ENCODE measurements at places on chromosomes 7 and 10.

GRCh38 chr7:100247152-100247757 lies 27.5 kb downstream of the PVRIG start:
- no peak for DNase-seq

DNA sequence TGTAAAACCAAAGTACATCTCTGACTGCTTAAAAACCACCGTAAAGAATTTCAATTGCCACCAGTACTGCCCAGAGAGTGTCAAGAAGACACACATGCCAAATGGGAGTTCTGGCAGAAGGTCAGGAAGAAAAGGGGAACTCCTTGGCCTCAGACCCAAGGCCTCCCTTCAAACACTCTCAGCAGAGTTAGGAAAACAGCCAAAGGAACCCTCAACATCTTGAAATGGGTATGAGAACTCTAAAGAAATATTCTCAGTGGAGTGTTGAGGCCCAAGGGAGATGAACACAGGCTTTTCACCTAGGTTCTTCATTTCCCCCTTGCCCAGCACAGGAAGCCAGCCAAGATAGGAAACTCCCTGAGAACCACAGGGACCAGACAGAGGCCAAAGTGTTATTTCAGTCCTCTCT lies 96.1 kb upstream of the ASAH2 start:
- no peak for DNase-seq

GRCh38 chr7:142280263-142280662 lies 22.4 kb upstream of the PRSS58 start:
- no peak for DNase-seq

- DNase-seq = no peak
Observed at GRCh38 chr7:90570373-90570959, 25.7 kb upstream of the CDK14 start.

GRCh38 chr10:106107706-106108105 lies 1056.8 kb downstream of the SORCS1 start:
- no peak for DNase-seq

DNA sequence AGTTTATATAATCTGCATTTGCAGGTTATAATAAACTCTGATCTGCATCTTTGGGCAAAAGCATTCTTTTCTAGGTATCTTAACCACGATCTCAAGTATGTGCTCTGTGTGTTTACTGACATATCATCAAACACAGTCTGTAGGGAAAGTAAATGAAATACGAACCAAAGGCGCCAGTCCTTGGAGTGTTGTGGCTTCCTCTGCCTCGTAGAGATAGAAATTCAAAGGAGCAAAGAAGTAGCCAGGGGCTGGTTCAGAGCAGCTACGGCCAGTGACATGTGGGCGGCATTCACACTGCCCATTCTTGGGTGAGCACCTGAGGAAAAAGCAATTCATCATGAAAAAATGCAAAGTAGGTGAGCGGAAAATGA lies 38.7 kb downstream of the LAMB4 start:
- no peak for DNase-seq

Data from stimulated activated CD8-positive, alpha-beta memory T cell treated with anti-CD3 and anti-CD28 coated beads, Interleukin-2, amount 100 ng/mL, for 1 hour (primary cell).